ENCODE measurements at places on chromosomes 4 and X.

DNA sequence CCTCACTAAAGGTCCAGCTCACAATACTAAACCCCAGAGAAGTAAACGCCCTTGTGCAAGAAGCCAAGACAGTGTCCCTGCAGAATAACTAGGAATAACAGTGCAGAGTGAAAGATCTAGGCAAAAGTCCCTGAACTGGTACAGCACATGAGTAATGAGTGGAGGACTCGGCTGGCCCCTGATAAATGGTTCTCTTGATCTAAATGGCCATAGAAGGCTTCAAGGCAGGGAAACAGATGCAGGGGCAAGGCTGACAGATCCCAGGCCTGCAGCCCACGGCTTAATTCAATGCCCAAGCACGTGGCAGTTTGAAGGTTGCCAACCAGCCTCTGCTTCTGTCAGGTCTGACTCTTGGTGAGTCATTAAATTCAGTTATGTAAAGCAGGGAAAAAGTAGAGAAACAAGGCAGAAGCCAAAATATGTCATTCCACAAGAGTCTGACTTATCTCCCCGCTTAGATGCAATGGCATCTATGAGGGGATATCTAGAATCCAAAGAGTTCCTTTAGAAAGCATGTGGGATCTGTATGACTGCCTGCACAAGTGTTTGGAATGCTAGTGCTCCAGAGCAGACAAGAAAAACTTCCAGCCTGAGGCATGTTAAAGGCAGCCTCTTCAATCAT is 121.3 kb downstream of the PRDM5 start:
- ATAC-seq: peak; percentile 15

GRCh38 chr4:26647523-26648224 is 63.8 kb downstream of the TBC1D19 start:
- no peak for ATAC-seq

DNA sequence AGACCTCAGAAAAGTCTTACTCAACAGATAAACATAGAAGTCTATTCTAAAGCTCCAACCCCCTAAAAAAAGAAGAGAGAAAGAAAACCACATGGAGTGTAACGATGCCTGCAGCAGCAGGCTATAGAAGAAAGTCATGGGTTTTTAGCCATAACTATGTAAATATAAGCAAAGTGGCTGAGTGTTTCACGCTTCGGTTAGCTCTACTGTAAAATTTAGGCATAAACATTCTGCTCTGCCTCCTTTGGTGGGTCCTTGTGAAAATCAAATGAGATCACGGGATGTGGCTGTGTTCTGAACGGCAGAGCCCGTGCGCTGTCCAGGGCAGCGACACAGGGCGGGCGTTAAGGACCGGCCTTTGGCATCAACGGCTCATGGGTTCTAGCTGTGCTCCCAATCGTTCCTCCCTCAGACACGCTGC is 78.4 kb downstream of the IRF2 start:
- ATAC-seq: no peak

DNA sequence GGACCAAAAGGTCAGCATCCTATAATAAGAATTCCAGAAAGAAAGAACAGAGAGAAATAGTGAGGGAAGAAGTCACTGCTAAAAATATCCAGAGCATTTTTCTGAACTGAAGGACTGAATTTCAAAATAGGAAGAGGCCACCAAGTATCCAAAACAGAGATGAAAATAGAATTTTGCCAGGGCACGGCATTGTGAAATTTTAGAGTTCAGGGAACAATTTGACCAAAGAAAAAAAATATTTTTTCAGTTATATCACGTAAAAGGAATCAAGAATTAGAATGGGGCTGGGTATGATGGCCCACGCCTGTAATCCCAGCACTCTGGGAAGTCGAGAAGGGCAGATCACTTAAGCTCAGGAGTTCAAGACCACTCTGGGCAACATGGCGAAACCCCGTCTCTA is 65.4 kb downstream of the FGFBP1 start:
- no peak for ATAC-seq

GRCh38 chr4:71453531-71453930 is 114.7 kb downstream of the SLC4A4 start:
- no peak for ATAC-seq

DNA sequence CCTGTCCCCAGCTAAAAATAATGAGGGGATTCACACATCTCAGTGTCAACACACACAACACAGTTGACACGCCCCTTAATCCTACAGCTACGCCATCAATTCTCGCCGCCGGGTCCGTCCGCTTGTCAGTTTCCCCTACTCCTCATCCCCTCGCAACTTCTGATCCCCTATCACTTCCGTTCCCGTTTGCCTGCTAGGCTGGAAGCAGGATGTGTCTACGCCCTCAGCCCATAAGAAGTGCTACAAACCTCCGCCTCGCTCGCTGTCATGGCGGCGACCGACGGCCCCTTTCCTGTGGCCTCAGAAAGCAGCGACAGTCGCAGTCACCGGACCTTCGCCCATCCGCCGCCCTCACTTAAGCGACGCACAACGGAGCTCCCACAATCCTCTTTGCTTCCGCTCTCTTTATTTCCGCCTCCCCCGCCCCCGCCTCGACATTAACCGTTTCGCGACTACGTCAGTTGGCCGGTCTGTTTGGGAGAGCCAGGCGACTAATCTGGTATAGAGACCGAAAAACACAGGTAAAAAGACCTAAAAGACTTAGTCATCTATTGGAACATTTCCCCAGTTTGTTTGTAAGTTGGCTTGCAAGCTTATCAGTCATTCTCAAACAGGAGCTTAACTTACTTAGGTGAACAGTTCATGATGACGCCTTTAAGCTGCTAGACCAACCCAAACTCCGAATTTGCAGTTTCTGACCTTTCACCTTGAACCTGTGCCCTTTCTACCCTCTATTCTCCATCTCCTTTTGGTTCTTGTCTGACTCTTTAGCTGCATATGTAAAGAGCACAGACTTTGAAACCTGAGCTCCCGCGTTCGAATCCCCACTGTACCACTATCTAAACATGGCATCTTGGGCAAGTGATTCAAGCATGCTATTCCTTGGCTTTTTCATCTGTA is at the start of gene SLC25A53:
Gene SLC25A53 (minus strand): TSS at position 380 of the 900 bp plus-strand sequence. CDS start 51,752 bp downstream, outside the sequence.
- peak; percentile 96 for ATAC-seq

- no peak for ATAC-seq
These were observed 119.0 kb downstream of the REELD1 start for GRCh38 chr4:146333187-146333894.

DNA sequence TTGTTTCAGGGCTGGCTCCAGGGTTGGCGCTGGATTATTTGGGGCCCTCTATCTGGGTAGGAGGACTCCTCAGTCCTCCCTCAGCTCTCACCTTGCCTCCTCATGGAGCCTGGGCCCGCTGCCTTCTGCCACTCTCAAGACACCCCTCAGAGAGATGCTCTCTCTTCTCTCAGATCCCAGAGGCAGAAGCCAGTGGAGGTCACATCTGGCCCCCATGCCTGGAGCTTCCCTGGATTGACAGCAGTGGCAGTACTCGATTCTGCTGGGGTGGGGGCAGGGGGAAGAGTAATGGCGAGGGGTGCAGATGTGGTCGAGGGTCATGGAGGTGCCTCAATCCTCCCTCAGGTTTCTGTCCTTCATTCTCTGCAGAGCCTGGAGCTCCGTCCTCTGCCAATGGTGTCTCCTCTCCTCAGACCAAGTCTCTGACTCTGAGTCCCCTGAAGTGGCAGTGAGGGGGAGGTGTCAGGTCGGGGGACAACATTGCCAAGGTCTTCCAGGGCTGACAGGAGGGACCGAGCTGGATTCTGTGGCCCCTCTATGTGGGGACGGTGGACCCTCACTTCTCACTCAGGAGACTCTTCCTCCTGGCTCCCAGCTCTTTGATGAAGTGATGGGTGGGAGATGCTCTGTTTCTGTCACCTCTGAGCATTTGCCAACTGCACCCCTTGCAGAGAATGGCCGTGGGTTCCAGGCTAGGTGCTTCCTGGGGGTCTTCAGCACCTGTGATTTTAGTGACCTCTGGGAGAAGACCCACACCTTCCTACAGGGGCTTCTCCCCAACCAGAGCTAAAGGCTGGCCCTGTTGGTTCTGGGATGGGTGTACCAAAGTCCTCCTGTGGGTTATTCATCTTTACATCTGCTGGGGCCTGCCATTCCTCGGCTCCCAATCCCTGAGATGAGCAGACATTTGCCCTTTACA is 10.9 kb upstream of the HSFX1 start:
- no peak for ATAC-seq

DNA sequence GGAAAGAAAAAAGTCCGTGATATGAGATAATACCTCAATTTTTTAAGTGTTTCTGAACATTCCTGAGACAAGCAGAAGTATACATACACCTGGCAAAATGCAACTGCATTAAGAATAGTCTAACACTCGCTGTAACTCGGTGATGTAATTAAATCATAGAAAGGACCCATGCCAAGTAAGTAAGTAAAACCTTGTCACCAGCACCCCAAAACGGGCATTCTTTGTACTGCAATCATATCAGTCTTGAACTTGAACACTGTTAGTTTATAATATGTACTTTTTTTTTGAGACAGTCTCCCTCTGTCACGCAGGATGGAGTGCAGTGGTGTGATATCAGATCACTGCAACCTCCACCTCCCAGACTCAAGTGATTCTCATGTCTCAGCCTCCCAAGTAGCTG is 47.4 kb downstream of the SMIM14 start:
- ATAC-seq: no peak

DNA sequence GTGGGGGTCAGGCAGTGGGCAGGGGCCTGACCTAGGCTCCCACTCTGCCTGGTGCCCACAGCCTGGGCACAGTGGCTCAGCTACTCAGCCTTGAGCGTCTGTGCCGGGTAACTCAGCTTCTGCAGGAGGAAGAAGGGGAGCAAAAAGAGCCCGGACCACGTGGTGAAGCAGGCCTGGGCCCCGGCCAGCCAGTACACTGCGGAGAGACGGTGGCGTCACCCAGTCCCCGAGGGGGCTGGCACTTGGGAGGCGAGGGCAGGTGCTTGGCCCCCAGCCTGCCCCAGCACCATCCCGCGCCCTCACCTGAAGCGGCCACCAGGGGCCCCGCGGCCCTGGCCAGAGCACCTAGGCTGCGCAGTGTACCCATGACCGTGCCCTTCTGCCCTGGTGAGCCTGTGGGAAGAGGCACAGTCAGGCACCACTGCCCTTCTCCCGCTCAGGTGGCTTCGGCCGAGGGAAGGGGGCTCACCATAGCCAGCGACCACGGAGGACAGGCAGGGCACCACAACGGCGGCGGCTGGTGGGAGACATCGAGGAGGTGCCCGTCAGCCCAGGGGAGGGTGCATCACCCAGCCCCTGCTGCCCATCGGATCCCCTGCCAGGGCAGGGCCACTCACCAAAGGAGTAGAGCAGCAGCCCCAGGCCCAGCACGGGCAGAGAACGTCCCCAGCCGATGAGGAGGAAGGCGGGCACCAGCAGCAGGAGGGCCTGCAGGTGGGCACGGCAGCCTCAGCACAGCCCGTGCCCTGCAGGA is 32.3 kb downstream of the NOP14 start:
- ATAC-seq: no peak

- no peak for ATAC-seq
These were observed 625.4 kb upstream of the GALNT7 start for GRCh38 chr4:172543249-172543648.

GRCh38 chrX:66023385-66024091 is 16.3 kb downstream of the VSIG4 start:
- no peak for ATAC-seq

DNA sequence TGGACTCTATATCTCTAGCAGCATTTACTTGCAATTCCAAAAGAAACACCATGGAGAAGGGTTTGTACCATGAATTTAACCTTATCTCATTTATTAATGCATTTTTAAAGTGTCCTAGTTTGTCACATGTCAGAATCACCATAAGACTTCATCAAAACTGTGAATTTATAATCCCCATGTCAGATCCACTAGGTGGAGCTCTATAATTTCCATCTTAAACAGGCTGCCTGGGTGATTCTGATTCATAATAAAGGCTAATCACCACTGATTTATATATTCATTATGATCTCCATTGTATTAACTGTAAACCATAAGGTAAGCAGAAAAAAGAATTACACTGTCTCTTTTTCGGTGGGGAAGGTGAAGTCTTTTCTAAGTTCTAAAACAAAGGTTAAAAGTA is 4.0 kb downstream of the TCEAL2 start:
- no peak for ATAC-seq
